ENCODE measurements at places on chromosomes 1 and 21. TPM values are rescaled to one million over a fixed set of nuclear protein-coding genes. Genes with fewer than 3 reads are reported as not detected.

The PADI2 gene
- not detected for total RNA-seq

DNA sequence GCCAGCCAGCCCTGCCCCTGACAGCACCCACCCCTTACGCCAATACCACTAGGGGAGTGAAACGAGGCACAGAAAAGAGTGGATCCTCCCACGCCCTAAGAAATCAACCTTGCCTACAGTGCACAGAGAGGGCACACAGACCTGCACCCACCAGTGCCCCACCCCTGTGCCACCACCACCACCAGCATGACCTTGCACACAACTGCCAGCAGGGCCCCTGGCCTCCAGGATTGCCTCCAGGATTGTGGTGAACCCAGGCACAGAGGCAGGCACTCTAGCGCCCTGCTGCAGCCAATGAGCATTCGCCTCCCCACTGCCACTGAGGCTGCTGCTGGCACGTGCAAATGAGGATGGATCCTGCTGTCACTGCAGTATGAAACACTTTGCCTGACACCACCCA lies 23.5 kb upstream of the SGIP1 start:
- no peaks in the 10 kb centered on the region for H3K27me3 ChIP-seq
- H3K4me3 ChIP-seq = no peak overlapping the region
- no peaks in the 10 kb centered on the region for H3K4me1 ChIP-seq
- no peak overlapping the region for H3K27ac ChIP-seq
- DNase-seq = no peak
- H3K36me3 ChIP-seq = no peaks in the 10 kb centered on the region

DNA sequence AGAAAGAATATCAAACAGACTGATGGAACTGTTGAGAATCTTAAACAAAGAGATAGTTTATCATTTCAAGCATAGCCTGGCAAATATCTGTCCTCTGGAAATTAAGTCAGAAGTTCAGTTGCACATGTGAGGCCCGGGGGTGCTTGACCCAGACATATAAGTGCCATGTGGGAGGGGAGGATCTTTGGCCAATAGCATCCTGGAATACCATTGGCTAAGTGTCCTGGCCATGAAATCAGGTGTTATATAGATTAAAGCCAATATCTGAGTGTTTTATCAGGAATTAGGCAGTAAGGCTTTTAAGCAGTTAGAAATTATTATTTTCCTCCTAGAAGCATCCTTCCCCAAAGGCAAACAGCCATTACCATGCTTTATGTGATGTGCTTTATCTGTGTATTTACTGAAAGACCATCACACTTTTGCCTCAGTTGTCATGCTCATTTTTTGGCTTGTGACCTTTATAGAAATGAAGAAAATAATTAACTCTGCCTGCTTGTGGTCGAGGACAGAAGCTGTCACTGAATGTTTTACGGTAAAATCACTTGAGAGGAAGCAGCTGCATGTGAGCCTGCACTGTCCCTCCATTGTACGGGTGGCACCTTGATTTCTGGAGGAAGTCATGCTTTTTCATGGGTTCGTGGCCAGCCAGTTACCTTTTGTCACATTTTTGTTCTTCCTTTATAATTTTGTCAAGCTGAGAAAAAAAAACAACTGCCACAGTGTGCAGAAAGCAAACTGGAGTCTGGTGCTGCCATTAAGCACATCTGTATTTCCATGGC lies 259.9 kb upstream of the FMN2 start:
- no peak overlapping the region for H3K4me3 ChIP-seq
- no peak for DNase-seq
- H3K27me3 ChIP-seq = no peaks in the 10 kb centered on the region
- H3K4me1 ChIP-seq = no peaks in the 10 kb centered on the region
- H3K27ac ChIP-seq = no peak overlapping the region
- H3K36me3 ChIP-seq = no peaks in the 10 kb centered on the region

DNA sequence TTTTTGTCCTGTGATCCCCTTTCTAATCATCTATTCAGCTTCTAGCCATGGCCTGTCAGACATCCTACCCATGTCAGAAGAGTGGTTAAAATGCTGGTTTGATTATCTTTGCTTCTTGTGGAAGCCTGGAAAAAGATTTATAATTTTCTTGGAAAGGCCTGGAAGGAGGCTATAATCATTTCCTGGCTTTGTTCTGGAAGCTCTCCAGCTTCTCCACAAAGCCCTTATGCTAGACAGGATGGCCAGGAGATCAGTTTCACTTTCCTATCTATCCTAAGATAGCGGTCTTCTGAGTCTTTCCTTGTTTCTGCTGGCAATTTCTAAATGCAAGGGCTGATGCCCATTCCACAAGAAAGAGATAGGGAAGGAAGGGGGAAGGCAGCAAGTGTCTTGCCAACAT lies 90.9 kb upstream of the SLC44A3 start:
- H3K27ac ChIP-seq = no peak overlapping the region

Measured in CD8-positive, alpha-beta memory T cell (primary cell).